ENCODE measurements at places on chromosomes 12 and 14.

DNA sequence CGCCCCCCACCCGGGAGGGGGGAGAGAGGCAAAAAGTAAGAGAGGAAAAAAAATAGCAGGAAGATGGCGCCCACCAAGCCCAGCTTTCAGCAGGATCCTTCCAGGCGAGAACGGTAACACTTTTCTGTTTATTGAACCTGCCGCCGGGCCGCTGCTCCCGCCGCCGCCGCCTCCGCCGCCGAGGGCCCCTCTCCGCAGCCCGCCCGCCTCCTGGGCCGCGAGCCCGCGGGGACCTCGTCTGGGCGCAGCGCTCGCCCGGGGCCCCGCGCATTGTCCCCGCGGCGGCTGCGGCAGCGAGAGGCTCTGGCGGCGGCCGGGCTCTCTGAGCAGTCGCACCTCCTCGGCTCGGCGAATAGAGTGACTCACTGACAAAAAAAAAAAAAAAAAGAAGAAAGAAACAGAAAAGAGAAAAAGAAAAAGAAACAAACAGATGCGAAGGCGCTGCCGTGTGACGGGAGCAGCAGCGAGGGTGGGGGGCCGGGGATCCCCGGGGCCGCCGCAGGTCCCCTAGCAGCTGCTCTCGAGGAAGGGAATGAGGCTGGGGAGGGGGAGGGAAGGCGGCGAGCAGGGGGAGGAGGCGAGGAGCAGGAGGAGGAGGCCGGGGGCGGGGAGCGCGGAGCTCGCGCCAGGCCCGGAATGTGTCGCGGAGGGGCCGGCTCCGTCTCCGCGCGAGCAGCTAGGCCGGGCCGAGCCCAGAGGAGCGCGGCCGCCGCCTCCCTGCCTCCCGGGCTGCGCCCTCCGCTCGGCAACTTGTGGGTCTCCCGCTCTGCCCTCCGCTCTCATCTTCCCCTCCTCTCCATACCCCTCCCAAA, 781 bp downstream of the NPAS3 start:
- DNase-seq: no peak

- DNase-seq: no peak
Observed at GRCh38 chr14:63745858-63746425, 18.1 kb upstream of the SGPP1 start.

DNA sequence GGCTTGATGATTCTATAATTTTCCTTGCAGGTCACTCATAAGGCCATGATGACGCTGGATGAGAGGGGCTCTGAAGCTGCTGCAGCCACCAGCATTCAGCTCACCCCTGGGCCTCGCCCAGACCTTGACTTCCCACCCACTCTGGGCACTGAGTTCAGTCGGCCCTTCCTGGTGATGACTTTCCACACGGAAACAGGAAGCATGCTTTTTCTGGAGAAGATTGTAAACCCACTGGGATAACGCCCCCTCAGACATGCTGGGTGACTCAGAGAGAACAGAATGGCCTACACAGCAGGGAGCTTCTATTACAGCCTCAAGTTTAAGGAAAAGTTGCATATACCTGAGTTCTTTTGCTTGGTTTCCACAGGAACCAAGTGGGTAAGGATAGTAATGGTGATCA, 34.3 kb downstream of the SERPINA3 start:
- DNase-seq: no peak

DNA sequence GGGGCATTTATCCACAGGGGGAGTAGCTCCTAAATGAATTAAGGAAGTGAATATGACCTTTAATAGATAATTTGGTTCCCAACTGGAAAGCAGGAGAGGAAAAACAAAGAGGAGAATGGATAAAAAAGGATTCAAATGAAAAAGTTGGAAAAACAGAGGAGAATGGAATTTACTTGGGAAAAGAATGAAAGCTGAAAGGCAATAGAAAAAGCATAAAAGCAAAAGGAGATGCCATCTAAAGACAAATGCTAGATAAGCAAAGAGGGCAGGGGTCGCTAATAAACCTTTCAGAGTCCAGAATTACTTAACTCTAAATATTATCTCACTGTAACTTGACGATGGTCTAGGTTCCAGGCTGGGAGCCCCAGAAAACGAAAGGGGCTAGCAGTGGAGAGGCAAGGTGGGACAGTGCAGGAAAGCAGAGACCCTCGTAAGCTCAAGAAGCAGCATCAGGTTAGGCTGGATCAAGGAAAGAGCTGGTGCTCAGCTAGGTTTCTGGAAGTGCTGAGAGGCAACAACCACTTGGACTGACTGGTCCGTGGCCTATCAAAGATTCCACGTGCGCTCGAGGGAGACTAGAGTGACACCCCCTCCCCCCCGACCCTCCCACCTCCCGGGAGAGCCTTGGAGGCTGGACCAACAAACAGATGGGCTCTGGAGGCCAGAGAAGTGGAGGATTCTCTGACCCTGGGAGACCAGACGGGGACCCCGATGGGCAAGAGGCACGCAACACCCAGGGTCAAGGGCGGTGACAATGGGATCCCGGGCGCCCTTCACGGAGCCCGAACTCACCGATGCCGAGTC, 1.2 kb downstream of the SLC2A13 start:
- no peak for DNase-seq

GRCh38 chr14:100694579-100695422, 31.9 kb upstream of the DLK1 start:
- no peak for DNase-seq

- DNase-seq: no peak
Observed at GRCh38 chr12:89239534-89239933, 112.8 kb downstream of the DUSP6 start.

DNA sequence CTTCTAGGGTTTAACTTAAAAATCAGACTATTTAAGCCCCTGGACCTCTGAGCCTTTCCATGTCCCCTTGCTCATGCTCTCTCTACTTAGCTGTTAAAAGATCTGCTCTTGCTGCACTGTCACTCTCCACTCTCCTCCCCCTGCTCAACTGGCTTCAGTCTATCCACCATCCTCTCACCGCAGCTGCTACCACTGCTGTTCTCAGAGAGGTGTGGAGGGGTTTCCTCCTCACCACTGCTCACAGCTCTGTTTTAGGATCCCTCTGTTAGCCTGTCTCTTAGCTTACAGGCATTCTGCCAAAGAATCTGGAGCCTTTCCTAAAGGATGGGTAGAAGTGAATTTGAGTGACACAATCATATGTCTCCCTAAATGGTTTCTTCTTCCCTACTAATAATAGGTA, 43.7 kb upstream of the ATP2B1 start:
- no peak for DNase-seq

- DNase-seq: no peak
Observed at GRCh38 chr12:123148223-123148622, 2.7 kb downstream of the PITPNM2 start.

- no peak for DNase-seq
Observed at GRCh38 chr14:94560291-94560665, 964 bp upstream of the SERPINA4 start.

- DNase-seq: no peak
Observed at GRCh38 chr14:67485501-67486095, 2.9 kb downstream of the TMEM229B start.

DNA sequence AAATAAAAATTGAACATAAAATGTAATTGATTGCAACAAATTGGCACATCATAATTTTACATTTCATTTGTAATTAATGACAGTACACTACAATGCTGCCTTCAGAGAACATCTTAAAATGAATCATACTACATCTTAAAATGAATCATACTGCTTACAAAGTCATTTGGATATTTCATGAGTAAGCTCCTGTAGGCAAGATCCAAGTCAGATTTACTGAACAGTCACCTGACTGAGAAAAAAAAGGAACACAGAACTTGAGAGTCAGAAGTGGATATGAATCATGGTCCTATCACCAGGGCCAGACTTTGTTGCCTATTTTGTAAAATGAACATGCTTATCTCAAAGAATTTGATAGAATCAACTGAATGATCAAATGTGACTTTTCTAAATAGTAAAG, 32.7 kb upstream of the FBLN5 start:
- DNase-seq: no peak

DNA sequence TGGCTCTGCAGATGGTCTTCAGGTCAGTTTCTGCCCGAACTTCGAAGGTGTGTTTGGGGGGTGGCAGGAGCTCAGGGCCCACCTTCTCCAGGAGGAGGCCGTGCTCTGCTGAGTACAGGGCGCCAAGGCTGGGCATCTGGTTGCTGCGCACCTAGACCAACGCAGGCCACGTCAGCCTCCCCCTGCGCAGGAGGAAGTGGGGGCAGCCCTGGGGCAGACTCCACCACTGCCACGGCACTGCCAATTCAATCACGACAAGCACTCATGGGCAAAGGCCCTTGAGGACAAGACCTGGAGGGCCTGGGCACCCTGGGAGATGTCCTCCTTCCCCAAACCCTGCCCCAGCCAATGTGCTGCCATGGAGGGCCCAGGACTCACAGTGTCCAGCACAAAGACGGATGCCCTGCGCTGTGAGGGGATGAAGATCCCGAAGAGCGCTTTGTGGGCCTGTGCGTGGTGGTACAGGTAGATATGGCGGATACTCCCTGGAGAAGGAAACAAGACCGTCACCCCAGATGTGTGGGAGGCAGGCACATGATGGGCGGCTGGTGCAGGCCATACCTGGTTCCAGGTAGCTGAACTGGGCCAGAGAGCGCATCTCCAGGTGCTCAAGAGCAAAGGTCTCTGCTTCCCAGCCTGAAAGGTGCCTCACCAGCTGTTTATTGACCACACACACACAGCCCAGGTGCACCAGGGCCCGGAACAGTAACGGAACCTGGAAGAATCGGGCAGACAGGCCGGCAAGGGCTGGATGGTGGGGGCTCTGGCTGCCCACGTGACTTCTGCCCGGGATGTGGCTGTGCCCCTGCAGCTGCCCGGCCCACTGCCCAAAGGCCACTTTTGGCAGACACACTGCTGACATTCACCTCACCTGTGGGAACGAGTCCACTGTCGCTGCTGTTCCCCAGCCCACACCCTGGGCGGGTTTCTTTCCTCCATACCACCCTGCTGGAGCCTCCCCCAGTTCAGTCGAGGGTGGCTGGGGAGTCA, 24.6 kb downstream of the P2RX2 start:
- no peak for DNase-seq

- DNase-seq: no peak
Observed at GRCh38 chr12:106110626-106111300, 28.0 kb downstream of the NUAK1 start.

DNA sequence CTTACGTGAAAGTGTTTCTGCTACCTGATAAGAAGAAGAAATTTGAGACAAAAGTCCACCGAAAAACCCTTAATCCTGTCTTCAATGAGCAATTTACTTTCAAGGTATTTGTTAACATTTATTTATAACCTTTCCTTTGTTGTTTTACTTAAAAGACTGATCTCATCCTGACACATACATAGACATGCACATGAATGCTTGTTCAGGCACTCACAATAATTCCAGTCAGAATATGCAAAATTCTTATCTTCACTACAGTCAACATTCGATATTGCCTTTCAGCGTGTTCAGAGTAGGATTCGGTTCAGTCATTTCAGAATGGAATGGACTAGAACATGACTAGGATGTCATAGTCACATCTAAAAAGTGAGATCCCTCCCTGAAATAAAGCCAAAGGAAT, 394.6 kb downstream of the PAWR start:
- no peak for DNase-seq

- no peak for DNase-seq
Observed at GRCh38 chr12:130083734-130084133, 78.5 kb upstream of the FZD10 start.

Measured in stimulated activated CD8-positive, alpha-beta memory T cell treated with anti-CD3 and anti-CD28 coated beads, Interleukin-2, amount 100 ng/mL, for 48 hours (primary cell).